ENCODE measurements at places on chromosomes 16 and 17.
A peak's percentile ranks its signal among the peaks of the same experiment; 100 is the strongest.

GRCh38 chr16:75305364-75306098, 54.1 kb upstream of the BCAR1 start:
- peak; percentile 97 for DNase-seq

DNA sequence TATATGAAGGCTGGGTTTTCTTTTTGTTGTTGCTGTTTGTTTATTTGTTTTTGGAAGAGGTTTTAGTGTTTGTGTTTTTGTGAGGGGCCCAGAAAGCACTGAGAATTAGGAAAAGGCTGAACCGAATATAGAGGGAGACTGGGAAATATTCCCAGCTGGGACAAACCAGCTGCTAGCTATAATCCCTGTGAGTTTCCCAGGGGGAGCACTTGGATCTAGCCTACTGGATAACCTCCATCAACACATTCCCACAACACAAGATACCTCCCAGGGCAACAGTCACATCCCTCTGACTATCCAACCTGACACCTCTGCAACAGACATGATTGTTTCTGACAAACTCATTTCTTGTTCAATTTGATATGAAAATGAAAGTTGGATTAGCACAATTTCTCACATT, 16.7 kb downstream of the CDH11 start:
- no peak for DNase-seq

DNA sequence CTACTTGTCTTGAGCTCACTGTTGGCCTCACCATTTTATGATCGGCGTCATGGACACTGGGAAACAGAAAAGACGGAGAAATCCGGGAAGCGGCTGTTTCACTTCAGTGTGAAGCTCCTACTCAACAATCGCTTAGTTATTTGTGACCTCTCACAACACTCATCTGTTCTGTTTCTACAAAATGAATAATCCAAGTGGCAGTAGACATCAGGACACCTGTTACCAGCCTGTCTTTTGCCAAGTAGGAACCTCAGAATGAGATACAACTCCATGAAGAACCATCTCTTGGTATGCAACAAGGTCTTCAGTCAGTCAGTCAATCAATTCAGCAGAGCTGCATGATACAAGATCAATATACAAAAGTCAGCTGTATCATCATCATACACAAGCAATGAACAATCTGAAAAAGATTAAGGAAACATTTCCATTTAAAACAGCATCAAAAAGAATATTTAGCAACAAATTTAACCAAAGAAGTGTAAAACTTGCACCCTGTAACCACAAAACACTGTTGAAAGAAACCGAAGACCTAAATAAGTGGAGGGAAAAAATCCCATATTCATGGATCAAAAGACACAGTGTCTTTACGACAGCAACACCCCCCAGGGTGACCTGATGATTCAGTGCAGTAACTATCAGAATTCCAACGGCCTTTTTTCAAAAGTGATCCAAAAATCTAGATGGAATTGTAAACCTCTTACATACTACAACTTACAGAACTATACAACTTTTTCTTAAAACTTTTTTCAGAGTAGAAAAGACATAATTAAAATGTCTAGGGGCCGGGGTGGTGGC, 63.4 kb downstream of the ANKRD11 start:
- no peak for DNase-seq

- peak; percentile 52 for DNase-seq
Measured at GRCh38 chr17:4599505-4600281, 15.4 kb downstream of the SMTNL2 start.

GRCh38 chr17:59727817-59728533, 20.5 kb downstream of the VMP1 start:
- DNase-seq = no peak

- DNase-seq = no peak
Measured at GRCh38 chr16:89575247-89576152, at the start of gene CPNE7. CPNE7 (plus strand) TSS chr16:89575758; CDS start chr16:89575898, 140 bp downstream.

- no peak for DNase-seq
Measured at GRCh38 chr17:73841431-73842060, 197.3 kb upstream of the SDK2 start.

All from fibroblast of skin of left quadriceps (primary cell).